ENCODE measurements at places on chromosomes 2 and 18.
A peak's percentile ranks its signal among the peaks of the same experiment; 100 is the strongest.

DNA sequence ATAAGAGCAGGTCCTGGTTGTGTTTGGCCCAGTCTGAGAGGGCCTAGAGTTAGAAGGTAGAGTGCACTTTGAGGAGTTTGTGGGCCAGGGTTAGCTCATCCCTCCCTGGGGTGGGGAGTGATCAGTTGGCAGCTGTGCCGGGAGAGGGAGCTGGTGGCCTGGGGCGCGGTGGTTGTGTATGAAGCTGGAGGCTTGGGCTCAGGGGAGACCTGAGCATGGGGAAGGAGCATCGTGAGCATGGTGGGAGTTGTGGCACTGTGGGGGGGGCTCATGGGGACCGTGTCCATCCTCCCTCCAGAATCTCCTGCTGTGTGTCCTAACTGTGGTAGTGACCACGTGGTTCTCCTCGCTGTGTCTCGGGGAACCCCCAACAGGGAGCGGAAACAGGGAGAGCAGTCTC, 13.6 kb downstream of the STK11IP start:
- no peak for DNase-seq

DNA sequence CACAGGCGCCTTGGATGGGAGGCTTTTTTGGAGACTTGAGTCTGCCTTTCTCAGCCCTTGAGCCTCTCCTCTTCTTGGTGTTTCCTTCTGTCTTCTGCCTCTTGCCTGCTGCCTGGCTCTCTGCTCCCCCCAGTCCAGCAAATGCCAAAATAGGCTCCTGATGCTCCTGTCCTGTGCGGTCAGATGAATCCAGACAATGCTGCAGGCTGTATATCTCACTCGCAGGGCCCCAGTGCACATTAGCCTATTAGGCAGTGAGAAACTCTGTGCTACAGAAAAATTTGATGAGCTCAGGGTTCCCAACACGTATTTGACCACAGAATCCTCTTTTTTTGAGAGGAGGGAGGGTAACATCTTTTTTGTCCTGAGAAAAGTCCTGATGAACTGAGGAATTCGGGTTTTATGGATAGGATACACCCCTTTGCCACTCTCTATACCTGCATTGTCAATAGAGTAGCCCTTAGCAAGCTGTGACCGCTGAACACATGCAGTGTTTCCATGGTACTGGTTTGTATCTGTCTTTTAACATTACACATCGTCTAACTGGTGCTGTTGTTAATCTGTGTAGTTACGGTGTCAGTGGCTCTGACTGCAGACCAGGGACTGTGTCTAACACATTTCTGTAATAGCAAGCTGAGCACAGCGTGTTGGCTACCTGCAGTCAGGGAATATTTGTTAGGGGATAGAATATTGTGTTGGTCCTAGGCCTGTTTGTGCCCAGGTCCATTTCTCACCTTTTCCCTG, 50.8 kb downstream of the FAM228A start:
- no peak for DNase-seq

GRCh38 chr2:73291461-73292315, 1.7 kb downstream of the EGR4 start:
- no peak for DNase-seq

DNA sequence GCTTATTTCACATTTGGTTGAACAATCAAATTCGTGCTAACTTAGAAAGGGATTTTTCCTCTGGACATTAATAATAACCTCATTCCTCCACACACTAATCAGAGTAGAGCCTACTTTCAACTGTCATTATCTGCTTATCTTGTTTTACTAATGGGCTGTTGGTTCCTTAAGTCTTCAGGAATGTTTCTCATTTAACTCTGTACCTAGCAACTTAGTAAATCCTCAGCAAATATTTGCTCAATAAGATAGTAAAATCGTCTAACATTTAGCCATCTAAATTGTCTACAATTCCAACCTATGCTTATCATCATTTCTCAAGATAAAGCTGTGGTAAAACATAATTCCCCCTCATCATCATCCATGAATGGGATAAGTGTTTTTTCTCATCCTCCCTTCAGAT, 98.1 kb downstream of the CDH2 start:
- DNase-seq = no peak

DNA sequence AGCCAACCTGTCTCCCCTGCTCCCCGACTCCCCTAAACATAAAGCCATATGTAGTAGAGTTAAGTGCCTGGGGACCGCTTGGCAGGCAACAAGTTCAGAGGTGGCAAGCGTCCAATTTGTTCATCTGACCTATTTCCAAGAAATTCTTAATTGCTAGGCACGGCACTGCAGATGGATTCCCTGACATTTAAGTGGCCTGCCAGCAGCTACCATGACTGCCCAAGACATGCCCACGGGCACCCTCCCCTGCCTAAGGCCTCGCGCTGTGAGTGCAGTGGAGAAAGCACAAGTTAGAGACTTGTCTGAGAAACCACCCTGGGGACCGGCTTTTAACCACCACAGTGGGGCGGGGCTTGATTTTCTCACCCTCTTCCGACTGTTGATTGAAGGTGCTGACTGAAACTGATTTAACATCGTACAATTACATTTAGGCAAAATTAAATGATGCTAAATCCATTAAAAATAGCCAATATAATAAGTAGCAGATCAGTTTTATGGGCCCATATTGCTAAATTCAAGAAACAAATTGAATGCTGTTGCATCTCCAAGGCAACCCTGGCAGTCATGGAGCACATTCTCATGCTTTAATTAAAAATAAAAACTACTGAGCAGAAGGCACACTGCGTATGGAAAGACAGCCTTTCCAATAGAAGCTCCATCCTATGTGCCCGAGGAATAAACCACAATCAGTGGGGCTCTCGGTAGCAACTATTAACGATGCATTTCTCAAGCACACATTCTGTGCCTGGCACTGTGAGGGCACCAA, 163.6 kb upstream of the ACAA2 start:
- DNase-seq = no peak

DNA sequence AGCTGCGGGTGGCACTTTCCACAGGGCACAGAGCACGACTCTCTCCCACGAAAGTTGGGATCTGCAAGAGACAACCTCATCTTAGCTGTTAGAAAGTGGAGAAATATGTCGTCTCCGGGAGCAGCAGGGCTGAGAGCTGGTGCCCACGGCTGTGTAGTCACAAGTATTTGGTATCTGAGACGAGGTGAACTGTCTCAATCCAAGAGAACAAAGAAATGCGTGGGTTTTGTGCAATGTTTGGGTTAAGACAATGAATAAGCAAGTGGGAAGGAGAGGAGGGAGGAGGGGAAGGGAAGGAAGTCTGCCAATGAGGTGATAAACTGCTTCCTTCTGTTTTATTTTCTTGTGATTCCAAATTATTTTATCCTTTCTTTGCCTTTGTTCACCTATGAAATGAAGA, 18.0 kb downstream of the DYTN start:
- DNase-seq = no peak

GRCh38 chr2:240436683-240437550, 1.5 kb downstream of the GPC1 start:
- DNase-seq = no peak

DNA sequence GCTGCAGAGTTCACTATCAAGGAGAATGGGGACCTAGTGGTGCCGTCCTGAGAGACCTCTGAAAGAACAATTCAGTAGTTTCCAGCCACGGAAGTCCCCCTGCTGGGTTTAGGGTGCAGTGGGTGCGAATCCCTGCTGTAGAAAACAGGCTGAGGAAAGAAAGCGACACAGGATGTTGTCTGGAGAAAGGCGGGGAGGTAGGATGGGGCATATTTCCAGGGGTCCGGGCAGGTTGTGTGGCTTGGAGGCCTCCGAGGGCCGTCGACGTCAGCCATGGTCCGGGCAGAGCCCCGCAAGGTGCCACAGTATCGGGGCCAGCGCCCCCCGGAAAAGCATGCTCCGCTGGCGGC, 807 bp upstream of the CREB1 start:
- DNase-seq = no peak

GRCh38 chr2:110852541-110853263, 120.3 kb downstream of the ACOXL start:
- DNase-seq = no peak

DNA sequence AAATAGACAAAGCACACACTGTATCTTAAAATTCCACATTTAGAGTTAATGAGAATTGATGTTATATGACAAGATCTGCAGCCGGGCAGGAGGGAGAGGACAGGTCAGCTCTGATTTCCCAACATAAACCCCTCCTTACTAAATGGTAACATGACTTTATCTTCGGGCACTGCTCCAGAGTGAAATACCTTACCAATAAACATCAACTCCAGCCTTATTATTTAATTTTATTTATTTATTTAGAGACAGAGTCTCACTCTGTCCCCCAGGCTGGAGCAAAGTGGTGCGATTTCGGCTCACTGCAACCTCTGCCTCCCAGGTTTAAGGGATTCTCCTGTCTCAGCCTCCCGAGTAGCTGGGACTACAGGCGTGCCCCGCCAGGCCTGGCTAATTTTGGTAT, 1.7 kb downstream of the CYB5A start:
- no peak for DNase-seq

- DNase-seq = no peak
Measured at GRCh38 chr2:102049756-102050443, 58.1 kb downstream of the IL1R2 start.

DNA sequence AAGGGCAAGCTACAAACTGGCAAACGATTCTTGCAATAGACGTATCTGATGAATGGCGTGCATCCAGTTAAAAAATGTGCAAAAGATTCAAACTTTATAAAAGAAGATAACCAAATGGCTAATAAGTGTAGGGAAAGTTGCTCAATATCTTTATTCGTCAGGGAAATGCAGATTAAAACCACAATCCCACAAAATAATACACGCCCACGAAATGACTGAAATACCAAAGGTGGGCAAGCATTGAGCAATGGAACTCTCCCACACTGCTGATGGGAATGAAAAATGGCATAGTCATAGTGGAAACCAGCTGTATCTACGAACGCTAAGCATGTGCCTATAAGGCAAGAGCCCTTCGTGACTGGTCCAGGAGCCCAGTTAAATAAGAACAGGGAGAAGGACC, 168.6 kb upstream of the SIX2 start:
- DNase-seq = no peak

GRCh38 chr2:88602022-88602421, 25.2 kb downstream of the EIF2AK3 start:
- DNase-seq = no peak

DNA sequence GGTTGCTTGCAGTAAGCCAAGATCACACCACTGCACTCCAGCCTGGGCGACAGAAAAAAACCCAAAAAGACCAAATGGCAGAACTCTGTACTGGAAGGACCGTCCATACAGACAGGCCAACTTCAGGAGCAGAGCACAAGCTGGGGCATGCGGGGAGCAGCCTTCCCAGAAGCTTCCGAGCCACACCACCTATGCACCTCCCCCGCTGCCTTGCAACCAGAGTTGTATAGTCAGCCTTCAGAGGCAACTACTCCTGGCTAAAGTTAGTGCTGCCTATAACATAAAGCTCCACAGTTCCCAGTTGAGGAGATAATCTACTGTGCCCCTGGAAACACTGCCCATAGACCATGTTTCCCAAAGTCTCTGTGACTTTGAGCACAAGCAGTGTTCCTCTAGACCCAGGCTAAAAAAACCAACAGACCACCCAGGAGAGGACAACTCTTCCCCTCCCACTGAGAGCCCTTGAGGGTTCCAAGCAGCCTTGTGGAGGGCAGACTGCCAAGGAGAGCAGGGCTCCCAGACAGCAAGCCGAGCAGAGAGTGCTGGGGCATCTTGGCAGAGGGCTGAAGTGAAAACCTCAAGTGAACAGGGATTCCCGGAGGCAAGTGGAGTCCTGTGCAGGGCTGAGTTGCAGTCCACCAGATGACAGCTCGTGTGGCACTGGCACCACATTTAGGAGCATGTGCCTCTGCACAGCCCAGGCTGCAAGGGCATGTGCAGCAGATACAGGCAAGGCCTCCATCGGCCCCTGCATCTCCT, 6.8 kb downstream of the SFT2D3 start:
- DNase-seq = no peak

DNA sequence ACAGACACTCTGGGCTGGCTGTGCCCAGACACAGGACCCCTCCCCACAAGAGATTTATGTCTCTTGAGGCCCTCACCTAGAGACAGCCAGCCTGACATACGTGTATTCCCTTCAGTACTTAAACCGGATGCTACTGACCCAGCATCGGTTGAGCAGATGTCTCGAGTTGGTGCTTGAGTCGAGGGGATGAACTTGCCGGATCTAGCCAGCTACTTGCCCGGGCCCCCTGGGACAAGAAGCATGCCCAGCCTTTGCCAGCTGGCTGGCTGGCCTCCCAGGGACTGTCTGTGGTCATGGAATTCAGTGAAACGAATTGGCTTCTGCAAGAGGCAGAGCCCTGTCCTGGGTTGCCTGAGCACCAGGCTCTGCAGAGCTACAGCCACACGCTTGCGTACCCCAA, 36.0 kb downstream of the DNMT3A start:
- DNase-seq = peak; percentile 53

DNA sequence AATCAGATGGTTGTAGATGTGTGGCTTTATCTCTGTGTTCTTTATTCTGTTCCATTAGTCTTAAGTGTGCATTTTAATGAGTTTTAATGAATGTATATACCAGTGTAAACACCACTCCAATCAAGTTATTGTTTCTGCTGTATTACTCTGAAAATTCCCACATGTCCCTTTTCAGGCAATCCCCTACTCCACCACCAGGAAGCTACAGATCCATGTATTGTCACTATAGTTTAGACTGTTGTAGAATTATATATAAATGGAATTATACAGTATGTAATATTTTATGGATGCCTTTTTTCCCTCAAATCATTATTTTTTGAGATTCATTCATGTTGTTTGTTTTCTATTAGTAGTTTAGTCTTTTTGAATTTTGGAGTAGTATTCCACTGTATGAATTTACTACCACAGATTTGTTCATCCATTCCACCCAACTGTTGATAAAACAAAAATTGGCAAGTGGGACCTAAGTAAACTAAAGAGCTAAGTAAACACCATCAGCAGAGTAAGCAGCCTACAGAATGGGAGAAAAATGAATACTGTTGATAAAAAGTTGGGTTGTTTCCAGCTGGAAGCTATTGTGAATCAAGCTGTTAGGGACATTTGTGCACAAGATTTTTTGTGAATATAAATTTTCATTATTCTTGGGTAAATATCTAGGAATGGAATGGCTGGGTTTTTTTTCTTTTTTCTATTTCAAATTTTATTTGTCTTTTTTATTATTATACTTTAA, 262.0 kb downstream of the CAMKMT start:
- DNase-seq = no peak

DNA sequence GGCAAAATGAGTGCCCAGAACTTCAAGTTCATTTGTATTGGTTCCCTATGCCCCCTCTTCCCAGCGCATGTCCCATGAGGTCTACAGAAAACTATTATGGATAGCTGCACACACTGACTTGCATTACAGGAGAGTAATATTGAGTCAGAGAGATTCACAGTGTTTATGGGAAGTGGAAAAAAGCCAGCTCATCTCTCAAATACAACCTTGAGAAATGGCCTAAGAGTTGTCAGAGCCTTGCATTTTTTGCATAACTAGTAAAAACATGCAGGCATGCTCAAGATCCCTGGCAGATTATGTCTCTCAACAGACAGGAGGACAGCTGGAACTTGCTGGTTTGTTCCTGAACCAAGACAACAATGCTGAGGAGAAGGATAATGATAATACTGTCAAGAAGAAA, 1292.8 kb downstream of the DSC3 start:
- DNase-seq = no peak

DNA sequence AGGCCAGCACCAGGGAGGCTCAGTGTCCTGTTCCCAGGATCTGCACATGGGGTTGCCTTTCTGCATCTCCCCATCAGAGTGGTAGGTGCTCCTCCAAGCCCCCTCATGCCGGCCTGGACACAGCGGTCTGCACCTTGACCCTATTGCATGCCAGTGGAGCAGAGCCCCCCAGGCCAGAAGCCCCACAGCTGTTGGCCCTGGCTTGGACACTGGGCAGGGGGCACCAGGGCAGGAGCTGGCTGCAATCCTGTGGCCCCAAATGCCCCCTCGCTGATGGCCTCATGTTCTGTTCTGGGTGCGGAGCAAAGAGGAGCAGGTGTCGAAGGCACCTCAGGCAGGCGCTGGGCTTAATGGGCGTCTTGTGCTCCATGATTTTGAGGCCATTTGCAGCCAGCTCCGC, 62.7 kb downstream of the CCDC74A start:
- DNase-seq = no peak

Data from nucleus accumbens (tissue), 56 donors.